ENCODE measurements at places on chromosomes 11 and 22.

- DNase-seq, result no peak
Observed at GRCh38 chr11:95372097-95372656, 141.2 kb upstream of the SESN3 start.

GRCh38 chr11:15430381-15430780, 315.7 kb downstream of the INSC start:
- no peak for DNase-seq

DNA sequence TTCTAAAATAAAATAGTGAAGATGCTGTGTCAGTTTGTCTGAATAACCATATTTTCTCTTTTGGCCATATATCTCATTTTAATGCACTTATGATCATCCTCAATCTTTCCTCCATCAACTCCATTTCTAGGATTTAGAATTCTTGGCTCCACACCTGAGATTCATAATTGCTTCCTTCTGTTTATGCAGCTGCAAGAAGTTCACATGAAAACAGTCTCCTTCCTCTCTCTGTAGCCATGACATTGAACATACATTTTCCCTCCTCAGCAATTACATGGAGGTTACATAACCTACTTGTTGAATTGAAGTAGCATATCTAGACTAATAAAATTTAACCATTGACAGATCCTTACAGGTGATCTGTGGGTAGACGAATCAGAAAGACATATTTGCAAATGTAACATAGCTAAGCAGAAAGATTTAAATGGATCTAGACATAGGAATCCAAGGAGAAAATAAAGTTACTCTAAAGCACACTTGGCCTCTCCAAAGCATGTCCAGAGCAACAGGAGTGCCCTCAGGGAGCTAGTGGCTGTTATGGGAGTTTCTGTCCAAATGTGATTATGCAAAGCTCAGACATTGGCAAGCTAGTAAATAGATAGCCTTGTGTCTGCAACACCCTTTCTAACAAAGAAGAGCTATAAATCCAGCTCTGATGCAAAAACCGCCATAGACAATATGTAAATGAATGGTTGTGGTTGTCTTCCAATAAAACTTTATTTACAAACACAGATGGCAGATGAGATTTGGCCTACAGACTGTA, 119.9 kb upstream of the MPPED2 start:
- DNase-seq, result no peak

DNA sequence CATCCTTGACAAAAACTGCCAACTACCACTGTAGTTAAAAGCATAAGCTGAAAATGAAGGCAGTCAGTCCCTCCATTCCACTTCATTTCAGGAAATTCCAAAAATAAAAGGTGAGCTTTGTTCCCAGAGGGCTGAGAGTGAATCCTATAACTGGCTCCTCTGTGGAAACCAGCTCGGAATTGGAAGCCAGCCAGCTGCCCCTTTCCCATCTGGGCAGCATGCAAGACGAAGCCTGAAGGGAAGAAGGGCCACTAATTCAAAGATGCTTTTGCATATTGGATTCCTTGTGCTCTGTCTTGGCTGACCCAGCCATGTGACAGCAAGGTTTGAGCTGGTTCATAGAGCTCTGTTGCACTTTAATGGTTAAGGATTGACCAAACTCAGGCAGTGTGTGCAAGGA, 83.4 kb downstream of the ALX4 start:
- no peak for DNase-seq

All from CD4-positive, alpha-beta T cell (primary cell).